ENCODE measurements at places on chromosomes 6 and 20.
A peak's percentile ranks its signal among the peaks of the same experiment; 100 is the strongest.

- no peak for DNase-seq
These were observed 93.6 kb downstream of the SNAP91 start for GRCh38 chr6:83615025-83615999.

- DNase-seq: no peak
These were observed 20.6 kb upstream of the SLC9A8 start for GRCh38 chr20:49792006-49792405.

DNA sequence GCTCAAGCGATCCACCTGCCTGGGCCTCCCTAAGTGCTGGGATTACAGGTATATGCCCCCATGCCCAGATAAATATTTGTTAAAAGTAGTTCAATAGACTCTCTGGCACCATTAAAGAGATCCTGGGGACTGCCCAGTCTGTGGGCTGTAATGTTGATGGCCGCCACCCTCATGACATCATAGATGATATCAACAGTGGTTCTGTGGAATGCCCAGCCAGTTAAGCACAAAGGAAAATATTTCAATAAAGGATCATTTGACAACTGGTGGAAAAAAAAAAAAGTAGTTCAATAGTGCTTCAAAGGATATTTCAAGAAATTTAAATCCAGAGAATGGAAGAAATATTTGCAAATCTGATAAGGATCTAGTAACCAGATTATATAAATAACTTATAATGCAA is 1.5 kb upstream of the CRIP3 start:
- no peak for DNase-seq

DNA sequence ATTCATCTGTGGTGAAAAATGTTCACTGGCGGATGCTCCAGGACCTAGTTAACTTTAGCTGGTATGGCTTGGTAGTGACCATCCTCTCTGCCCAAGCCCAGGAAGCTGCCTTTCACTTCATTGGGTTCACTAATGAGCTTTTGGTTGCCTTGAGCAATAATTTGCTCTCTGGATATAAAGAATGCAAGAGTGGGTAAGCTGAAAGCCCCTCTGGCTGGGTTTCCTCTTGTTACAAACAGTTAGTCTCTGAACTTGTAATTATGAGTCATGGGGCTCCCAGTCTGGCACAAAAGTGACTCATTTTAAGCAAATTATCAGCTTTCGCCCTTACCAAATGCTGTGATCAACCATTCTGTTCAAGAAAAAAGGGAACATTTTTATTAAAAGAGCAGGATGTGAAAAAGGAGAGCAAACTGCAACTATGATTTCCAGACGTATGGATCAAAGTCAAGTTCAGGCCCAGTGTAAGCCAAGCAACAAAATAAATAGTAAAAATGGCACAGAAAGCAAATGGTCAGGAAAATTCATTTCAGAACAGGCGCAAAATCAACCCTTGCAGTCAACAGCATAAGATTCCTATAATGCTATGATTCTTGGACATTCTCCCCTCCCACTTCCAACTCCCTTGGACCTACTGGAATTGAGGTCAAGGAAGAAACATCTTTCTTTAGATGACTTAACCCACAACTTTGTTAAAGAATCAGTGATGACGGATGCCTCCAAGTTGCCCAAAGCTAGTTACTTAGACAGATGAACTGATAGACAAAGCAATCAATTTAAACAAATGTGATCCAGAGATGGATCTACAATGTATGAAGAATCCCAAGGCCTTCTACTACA is 130.0 kb upstream of the KCNK16 start:
- DNase-seq: no peak

DNA sequence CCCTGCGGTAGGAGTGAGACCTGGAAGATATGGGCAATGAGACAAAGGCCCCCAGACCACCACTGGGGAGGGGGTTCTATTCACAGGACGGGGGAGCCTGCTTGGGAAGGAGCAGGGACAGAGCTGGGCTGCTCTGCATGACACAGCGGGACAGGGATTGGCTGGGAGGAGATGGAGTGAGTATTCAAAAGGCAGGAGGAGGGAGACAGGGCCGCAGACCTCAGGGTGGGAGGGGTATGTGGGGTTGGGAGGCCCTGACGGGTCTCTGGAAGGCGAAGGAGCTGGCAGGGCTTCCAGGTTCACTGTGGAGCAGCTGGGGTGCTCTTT is 60.8 kb upstream of the RPS6KA2 start:
- no peak for DNase-seq

DNA sequence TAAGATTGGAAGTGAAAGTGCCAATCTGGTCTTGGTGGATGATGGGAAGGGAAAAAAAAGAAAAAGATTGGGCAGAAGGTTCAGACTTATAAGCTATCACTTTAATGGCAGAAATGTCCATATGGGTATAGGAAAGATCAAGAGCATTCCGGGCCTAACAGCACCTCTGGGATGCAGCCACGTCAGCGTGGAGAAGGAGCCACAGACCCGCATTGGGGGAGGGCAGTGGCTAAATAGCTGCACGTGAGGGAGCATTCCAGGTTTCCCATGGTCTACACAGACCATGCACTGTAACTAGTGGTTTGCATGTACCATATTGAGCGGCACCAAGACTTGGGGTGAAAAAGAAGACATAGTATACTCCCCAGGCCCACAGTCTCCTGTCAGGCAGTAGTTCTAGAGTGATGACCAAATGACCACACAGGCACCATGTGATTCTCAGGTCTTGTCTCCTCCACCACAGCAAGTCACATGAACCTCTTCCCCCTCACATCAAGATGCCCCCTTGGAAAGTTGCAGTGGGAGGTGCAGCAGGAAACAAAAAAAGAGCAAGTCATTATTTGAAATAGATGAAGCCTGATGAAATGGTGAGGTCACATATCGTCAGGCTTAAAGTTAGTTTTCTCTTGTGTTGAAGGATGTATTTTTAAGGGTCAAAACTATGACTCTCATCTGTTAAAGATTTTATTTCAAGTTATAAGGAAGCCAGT is 94.4 kb upstream of the TNFAIP3 start:
- no peak for DNase-seq

- DNase-seq: no peak
These were observed 32.1 kb upstream of the RIN2 start for GRCh38 chr20:19725814-19726525.

- DNase-seq: no peak
These were observed 26.7 kb upstream of the IRF4 start for GRCh38 chr6:364609-365540.

- no peak for DNase-seq
These were observed 149.5 kb downstream of the RNF144B start for GRCh38 chr6:18536591-18537055.

- no peak for DNase-seq
These were observed 181.7 kb upstream of the ARID1B start for GRCh38 chr6:156595476-156595875.

GRCh38 chr6:167573461-167574215 is 248.8 kb downstream of the TTLL2 start:
- DNase-seq: no peak

GRCh38 chr6:14540810-14541540 is 423.4 kb downstream of the CD83 start:
- no peak for DNase-seq

GRCh38 chr6:82738773-82739172 is 326.9 kb downstream of the UBE3D start:
- no peak for DNase-seq

GRCh38 chr6:144478483-144478882 is 193.3 kb downstream of the UTRN start:
- no peak for DNase-seq

DNA sequence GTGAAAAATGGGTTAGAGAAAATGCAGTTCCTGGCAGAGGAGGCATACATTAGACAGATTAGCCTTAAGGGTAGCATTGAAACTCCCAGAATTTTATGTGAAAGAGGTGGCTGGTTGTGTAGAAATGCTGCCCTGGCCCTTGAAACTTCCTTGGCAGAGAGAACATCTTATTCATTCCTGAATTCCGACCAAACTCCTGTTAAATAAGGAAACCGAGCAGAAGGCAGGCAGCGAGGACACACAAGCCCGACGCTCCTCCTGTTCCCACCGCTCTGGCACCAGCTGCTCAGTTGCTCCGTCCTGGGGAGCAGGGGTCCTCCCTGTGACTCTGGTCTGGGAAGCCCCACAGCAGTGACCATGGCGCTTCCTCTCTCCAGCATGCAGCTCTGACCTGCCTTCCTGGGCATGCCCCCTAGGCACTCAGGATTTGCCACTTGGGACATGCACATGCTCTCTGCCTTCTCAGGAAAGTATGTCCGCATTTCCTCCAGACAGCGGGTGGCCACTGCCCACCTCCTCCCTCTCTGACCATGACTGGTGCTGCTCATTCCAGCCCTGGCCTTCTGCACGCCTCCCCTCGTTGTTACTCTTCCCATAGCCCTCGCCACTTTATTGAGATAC is 35.2 kb upstream of the CLDN20 start:
- peak; percentile 2 for DNase-seq

DNA sequence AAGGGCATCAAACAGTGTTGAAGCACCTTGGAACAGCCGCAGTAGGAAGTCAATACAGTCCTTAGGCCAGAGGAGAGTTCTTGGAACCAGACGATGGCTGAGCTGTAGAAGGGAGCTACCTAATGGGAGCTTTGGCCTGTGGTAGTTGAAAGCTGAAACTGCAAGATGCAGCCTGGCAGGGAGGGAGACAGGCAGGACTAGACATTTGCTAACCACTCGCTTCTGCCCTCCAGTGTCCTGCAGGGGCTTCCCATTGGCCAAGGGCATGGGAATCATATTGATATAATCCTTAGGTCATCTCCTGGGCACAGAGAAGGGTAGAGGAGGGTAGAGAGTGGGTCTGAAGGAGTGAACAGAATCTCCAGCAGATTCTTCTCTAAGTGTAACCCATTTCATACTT is 60.4 kb downstream of the TPD52L1 start:
- no peak for DNase-seq

- no peak for DNase-seq
These were observed 270.0 kb upstream of the MARCKS start for GRCh38 chr6:113587078-113587699.

DNA sequence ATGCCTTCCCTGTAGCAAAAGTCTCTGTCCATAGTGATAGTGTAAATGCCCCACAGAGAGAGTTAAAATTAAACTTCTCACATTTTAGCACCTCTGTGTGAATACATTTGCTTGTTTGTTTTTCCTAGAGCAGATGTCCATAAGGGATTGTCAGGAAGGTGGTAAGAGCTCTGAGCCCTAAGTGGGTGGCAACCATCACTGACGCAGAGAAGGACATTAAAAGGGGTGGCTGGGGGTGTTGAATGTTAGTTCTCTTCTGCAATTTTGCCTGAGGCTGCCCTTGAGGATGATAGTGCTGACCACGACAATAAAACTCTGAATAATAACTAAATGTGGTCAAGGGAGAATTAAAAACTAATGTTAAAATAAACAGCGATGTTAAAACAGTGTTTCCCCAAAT is 174.3 kb upstream of the ID4 start:
- DNase-seq: no peak

- no peak for DNase-seq
These were observed 96.8 kb downstream of the PSMG4 start for GRCh38 chr6:3355358-3356055.

- no peak for DNase-seq
These were observed 280.6 kb downstream of the SLC35F1 start for GRCh38 chr6:118187568-118188164.

DNA sequence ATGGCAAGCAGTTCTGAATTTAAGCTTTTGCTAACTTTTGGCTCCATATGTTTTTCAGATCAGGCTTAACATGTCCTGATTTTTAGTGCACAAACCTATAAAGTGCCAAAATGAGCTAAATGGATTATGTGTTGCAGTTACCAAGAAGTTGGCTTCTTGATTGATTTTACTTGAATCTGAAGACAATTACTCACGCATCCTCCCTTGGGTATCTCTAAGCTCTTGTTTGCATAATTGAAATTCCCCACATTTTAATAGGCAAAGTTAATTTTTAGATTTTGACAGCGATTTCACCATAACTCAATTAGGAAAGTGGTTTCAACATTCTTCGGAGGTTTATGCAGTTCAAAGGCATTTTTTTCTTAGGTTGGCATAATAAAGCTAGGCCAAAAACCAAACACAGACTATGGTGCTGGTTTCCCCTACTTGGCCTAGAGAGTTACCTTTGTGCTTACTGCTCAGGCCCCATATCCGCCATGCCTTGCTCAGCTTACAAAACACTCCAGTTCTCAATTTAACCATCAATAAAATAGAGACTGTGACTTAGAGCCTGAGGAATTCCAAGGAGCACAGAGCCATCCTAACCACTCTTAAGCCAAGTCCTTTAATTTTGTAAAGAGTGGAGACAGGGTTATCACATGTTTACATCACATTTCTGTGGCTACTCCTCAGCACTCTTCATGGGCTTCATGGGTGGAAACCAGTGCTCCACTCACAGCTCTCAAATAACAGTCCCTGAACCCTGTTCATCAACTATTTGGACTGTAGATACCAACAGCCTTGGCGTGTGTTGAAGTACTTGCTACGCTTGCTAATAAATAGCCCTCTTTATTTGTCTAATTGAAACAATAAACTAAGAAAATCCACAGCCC is 32.1 kb downstream of the LAMA4 start:
- no peak for DNase-seq

GRCh38 chr6:97422171-97422570 is 139.2 kb upstream of the MMS22L start:
- DNase-seq: no peak

DNA sequence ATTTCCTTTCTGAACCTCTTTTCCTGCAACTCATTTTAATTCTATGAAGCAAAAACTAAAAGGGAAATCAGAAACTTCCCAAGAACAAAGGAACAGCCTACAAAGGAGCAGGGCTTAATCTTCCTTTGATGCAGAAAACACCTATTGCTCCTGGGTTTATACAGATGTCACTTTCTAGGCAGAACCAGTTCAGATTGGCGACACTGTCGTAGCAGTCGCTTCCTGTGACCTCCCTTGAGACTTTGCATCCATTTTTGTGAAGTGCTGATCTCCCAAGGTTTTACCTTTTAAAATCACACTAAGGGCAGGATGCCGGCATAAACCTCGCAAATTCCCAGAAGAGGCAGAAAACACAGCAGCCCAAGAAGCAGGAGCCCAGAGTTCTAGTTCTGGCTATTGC is 40.1 kb downstream of the JAG1 start:
- no peak for DNase-seq

DNA sequence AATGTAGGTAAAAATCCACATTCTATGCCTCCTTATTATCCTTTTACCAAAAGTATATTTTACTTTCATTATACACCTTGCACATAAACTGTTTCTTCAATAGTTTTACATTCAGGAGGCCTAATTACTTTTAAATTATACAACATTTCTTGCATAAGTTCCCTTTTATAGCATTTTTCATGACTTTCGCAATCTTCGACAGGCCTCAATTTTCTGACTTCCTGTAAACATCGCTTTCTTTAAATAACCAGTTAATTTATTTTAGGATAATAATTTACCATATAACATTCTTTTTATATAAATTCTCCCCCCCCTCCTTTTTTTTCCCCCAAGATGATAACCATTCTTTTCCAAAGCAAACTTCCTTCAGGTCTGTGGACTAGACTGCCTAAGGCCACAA is 9.2 kb downstream of the SLC35A1 start:
- no peak for DNase-seq

GRCh38 chr6:518218-518617 is 126.7 kb downstream of the IRF4 start:
- no peak for DNase-seq

DNA sequence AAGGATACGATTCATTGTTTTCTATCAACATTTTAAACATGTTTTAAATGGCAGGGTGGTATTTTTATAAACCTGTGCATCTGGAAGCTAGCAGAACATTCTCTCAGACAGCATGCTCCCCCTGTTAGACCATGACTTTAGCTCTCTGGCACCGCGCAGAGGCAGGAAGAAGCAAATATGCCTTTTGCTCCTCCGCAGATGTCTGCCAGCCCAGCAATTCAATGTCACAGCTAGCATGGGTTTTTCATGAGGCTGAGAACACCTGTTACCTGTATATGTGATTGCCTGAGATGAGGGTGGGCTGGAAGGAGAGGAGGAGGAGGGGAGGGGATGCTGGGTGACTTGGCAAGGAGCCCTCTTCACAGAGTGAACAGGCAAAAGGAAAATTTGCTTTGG is 6.7 kb downstream of the MTCH1 start:
- peak; percentile 44 for DNase-seq
